NCI-H146 (cell line): ENCODE measurements at places on chromosomes 7 and 10.

GRCh38 chr10:28445516-28445915, 87.4 kb upstream of the WAC start:
- no peak for DNase-seq

DNA sequence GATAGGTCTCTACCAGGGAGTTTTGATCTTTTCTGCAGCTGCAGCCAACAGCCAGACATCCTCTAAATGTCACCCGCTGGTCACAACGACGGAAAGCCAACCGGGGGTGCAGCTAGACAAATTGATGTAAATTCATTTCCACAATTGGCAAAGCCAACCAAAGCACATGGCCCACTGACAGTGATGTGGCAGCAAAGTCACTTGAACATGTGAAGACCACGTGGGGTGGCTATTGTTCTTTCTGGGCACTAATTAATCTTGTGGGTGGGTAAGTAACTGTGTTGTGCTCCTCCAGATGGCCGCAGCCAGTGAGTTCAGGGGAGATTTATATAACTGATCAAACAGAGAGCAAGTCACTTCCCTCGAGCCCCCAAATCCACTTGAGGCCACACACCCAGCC, 354.1 kb downstream of the ANKRD30A start:
- no peak for DNase-seq

DNA sequence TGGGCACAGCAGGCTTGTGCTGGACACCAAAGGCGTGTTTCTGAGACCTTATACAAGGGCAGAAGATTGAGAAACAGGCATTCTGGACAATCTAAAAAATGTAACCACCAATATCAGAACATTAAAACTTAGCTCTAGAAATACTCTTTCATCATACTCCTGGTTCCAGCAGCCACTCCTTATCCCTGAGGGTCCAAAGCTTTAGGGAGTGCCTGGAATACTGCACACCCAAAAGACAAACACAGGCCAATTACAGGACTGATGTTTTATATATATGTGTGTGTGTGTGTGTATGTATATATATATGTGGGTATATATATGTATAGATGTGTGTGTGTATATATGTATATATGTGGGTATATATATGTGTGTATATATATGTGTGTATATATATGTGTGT, 39.6 kb downstream of the FAM171A1 start:
- DNase-seq, result no peak

GRCh38 chr7:32043688-32044087, 26.5 kb downstream of the PDE1C start:
- DNase-seq, result no peak

GRCh38 chr10:106947643-106948042, 216.9 kb downstream of the SORCS1 start:
- no peak for DNase-seq

DNA sequence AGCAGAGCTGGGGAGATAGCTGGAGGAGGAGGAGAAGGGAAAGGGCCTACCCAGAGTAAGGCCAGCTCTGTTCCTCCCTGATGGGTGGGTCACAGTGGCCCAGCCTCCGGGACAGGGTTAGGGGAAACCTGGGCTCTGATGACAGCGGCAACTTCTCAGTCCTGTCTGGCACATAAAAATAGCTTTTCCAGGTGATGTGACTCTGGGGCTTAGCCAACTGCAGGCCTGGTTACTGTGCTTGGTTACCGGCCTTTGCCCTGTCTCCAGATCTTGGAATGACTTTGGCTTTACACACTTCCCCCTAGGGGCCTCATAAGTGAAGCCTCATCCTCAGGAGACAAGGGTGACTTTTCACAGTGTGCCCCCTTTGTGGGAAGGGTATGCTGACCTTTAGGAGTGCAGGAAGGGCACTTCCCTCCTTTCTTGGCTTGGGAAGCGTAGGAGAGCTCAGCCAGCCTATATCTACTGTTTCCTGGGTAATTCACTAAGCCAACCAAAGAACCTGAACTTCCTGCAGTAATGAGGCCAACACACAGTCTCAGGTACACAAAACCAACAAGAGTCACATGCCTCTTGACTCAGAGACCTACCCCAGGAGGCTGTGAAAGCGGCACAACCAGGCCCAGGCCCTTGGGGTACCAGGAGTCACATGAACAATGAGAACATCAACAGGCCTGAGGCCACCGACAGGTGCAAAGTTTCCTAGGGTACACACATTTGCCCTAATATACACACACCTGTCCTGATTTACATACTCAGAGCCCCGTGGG, 11.7 kb upstream of the HILPDA start:
- DNase-seq, result peak; percentile 98

GRCh38 chr10:93548376-93549071, 17.9 kb upstream of the FFAR4 start:
- DNase-seq, result no peak

GRCh38 chr7:43307522-43307921, 195.1 kb downstream of the HECW1 start:
- DNase-seq, result no peak

DNA sequence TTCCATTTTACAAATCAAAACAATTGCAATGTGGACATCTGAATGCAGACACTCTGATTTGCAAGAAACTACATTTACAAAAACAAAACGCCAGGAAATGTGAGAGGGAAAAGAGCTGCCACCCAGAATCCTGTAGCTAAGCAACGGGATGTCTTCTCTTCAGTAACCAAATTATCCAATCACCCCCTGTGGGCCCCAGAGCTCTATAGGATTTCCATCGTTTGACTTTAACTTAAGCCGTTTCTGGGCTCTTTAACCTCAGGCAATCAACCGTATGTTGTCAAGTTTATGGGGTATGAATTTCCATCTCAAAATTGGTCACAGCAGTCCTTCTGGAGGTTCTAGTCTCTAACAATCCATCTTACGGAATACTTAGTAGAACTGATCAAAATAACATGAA, 240.5 kb downstream of the ETV1 start:
- peak; percentile 32 for DNase-seq

DNA sequence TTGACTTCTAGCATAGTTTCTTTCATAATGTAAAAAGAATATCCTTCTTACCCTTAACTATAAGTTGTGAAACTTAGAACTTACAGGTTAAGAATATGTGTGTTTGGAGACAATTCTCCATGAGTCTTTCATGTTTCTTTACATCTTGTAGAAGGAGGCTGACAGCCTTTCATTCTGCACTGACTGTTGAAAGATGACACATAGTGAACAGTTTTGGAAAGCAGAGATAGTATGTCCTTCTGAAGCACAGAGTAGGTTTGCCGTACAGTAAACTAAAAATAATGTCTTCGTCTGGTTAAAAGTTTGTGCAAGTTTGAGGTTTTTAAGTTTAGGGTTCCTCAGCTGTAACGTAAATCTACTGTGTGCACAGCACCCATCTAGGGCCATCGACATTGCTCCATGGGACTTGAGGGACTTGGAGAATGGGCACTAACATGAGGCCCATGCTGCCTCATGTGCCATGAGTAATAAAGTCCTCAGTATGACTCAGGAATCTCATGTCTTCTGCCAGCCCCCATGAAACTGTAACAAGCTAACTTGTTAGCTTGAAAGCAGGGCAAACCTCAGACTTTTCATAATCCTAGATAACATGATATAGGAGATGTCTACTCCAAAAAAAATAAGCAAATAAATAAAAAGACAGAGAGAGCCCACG, 24.5 kb upstream of the ELAPOR2 start:
- no peak for DNase-seq

GRCh38 chr10:99788598-99789256, 6.3 kb downstream of the ABCC2 start:
- DNase-seq, result no peak

DNA sequence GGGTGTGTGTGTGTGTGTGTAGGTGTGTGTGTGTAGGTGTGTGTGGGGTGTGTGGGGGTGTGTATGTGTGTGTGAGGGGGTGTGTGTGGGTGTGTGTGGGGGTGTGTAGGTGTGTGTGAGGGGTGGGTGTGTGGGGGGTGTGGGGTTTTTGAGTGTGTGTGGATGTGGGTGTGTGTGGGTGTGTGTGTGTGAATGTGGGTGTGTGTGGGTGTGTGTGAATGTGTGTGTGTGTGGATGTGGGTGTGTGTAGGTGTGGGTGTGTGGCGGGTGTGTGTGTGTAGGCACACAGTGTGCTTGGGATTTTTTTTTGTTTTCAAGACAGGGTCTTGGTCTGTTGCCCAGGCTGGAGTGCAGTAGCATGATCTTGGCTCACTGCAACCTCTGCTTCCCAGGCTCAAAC, 36.8 kb upstream of the TCF7L2 start:
- DNase-seq, result no peak

GRCh38 chr7:140403878-140404564, at the start of gene RAB19:
Gene RAB19 (plus strand): TSS chr7:140404058. CDS start chr7:140407647, 3,589 bp downstream.
- DNase-seq, result peak; percentile 84

GRCh38 chr10:19488592-19489280, 327.5 kb upstream of the PLXDC2 start:
- DNase-seq, result peak; percentile 41

- DNase-seq, result no peak
Observed at GRCh38 chr10:38032886-38033285, 22.4 kb downstream of the ZNF33A start.

DNA sequence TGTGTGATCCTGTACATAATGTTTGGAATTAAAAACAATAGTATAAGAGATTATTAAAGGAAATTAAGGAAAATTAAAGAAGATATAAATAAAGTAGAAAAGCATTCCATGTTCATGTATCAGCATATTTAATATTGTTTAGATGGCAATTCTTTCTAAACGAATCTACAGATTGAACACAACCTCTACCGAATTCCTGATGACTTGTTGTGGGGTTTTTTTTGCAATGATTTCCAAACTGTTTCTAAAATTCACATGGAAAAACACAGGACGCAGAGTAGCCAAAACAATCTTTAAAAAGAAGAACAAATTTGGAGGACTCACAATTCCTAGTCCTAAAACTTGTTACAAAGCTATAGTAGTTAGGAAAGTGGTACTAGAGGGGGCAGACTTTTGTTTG, 573.4 kb upstream of the IGFBP3 start:
- no peak for DNase-seq

GRCh38 chr7:88347517-88347916, 40.8 kb upstream of the STEAP4 start:
- no peak for DNase-seq

DNA sequence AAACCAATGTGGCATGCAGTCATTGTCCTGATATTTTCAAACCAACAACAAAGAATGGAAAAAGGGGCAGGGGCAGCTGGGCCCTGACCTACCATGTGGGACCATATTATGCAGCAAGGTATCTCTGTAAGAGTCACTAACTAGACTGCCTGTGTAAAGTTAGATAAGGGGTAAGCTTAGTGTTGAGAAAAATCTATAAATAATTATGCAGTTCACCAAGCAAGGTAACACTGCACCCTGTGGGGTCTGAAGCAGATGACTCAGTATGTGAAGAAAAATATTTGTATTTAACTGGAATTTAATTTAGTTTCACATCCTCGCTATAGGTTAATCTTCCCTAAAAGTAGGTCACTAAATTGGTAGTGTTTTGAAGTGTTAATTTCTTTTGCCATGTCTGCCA, 99.3 kb downstream of the PPP1R3A start:
- no peak for DNase-seq

- DNase-seq, result no peak
Observed at GRCh38 chr7:25835197-25835596, 316.8 kb upstream of the NFE2L3 start.

DNA sequence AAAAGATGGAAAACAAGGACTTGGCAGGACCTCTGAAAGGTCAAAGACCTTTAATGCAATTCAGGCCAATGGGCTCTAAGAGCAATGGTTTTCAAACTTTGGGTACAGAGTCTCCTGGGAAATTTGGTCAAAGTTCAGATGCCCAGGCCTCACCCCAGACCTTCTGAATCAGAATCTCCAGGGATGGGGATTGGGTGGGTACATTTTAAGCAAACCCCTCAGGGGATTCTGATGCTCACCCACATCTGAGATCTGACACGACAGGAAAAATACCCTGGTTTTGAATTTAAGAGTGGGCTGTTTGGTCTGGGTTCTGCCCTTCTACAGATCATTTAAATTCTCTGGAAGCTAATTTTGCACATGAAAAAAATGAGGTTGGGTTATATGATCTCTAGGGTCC, 214.8 kb upstream of the PLXNA4 start:
- no peak for DNase-seq

DNA sequence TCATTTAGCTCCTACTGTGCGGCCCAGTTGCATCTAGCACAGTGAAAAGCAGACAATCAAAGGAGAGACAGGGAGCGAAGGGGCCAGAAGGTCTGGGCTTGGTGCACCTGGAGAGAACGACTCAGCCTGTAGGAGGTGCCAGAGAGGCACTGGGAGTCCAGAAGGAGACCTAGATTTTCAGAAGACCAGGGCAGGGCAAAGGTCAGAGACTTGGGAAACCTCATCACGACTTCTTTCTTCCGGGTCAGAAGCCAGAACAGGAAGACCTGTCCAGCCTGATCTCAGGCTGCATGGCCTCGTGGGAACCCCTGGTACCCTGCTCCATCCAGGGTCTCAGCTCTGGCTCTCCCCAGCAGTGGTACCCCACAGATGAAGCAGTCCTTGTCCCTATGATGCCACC, 5.2 kb downstream of the AGAP3 start:
- DNase-seq, result no peak

- DNase-seq, result no peak
Observed at GRCh38 chr10:34580214-34580613, 234.9 kb downstream of the PARD3 start.

DNA sequence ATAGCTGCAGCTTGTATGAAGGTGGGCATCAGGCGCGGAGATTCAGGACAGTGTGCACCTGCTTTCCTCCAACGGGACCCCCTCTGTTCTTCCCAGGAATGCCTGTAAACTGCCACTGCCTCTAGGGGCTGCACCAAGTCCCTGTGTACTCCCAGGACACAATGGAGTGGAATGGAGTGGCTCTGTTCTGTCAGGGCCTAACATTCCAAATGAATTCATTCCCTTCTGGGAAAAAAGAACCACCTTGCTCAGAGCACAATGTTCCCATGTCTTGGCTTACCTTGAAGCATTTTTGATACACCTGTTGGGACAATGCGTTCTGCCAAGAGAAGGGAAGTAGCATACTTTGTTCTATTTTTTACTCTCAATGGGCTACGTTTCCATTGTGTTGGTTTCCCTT, 339.4 kb downstream of the FRMD4A start:
- DNase-seq, result peak; percentile 29

GRCh38 chr7:143299346-143299745, 11.2 kb downstream of the CASP2 start:
- DNase-seq, result no peak

- DNase-seq, result no peak
Observed at GRCh38 chr7:66758950-66759628, 18.6 kb downstream of the RABGEF1 start.

GRCh38 chr10:125115409-125115808, 45.0 kb downstream of the CTBP2 start:
- no peak for DNase-seq

- DNase-seq, result no peak
Observed at GRCh38 chr7:80686576-80686975, 48.1 kb downstream of the CD36 start.
